ENCODE measurements at places on chromosomes 2 and 18.

- DNase-seq = no peak
These were observed 30.5 kb upstream of the IMPA2 start for GRCh38 chr18:11950824-11951223.

DNA sequence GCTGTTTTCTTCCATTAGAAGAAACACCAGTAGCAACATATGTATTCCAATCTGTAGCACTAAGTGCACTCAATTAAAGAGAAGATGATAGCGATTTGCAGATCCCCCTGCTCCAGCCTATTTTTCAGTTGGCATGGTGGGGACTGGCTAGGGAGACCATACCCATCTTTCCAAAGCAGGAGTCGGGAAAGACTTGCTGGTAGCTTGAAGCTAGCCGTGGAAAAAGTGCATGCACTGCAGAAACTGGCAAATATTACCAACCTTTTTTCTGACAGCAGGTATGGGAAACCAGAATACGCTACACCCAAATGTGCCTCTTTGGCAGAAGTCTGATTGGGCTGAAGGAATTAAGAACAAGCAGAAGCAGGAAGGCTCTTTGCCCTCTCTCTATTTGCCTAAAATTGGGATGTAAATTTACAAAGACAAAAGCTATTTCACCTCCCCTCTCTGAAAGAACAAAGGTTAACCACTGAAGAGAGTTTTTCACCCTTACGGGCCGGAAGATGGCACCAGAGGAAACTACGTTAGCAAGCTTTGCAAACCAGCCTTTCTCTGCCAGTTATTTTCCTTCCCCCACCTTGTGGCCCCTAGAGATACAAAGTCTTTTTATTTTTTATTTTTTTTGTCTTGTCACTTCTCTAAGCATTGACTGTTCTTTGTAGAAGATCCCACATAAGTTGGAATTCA lies 273.1 kb downstream of the DLGAP1 start:
- DNase-seq = no peak

- DNase-seq = no peak
These were observed 215.8 kb upstream of the TRIB2 start for GRCh38 chr2:12500899-12501298.

- DNase-seq = no peak
These were observed 383.3 kb upstream of the MYT1L start for GRCh38 chr2:2714408-2714807.

- no peak for DNase-seq
These were observed 140.9 kb downstream of the CAPN13 start for GRCh38 chr2:30666266-30666874.

DNA sequence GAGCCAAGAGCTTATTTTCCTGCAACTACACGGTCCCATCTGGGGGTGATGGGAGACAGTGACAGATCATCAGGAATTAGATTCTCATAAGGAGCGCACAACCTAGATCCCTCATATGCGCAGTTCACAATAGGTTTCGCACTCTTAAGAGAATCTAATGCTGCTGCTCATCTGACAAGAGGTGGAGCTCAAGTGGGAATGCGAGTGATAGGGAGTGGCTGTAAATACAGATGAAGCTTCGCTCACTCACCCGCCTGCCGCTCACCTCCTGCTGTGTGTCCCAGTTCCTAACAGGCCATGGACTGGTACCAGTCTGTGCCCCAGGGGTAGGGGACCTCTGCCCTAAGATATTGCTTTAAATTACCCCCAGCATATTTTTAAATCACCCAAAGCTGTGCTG lies 10.8 kb downstream of the LRRFIP1 start:
- no peak for DNase-seq
